ENCODE measurements at places on chromosomes 1 and 21.

GRCh38 chr1:118209648-118210047 is 24.6 kb upstream of the SPAG17 start:
- DNase-seq = no peak

DNA sequence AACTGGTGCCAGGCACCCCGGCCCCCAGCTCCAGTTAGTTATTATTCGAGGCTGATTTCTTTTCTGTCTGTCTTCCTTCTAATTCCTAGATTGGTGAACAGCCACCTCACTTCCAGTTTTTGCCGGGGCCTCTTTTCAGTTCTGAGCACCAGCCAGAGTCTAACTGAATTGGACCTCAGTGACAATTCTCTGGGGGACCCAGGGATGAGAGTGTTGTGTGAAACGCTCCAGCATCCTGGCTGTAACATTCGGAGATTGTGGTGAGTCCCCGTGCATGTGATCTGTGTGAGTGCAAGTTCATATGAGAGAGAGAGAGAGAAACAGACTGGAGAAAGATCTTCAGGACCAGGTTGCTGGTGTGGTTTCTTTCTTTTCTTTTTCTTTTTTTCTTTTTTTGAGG is 13.5 kb downstream of the NLRP3 start:
- no peak for DNase-seq

- no peak for DNase-seq
Observed at GRCh38 chr1:203519053-203519840, 25.3 kb downstream of the OPTC start.

DNA sequence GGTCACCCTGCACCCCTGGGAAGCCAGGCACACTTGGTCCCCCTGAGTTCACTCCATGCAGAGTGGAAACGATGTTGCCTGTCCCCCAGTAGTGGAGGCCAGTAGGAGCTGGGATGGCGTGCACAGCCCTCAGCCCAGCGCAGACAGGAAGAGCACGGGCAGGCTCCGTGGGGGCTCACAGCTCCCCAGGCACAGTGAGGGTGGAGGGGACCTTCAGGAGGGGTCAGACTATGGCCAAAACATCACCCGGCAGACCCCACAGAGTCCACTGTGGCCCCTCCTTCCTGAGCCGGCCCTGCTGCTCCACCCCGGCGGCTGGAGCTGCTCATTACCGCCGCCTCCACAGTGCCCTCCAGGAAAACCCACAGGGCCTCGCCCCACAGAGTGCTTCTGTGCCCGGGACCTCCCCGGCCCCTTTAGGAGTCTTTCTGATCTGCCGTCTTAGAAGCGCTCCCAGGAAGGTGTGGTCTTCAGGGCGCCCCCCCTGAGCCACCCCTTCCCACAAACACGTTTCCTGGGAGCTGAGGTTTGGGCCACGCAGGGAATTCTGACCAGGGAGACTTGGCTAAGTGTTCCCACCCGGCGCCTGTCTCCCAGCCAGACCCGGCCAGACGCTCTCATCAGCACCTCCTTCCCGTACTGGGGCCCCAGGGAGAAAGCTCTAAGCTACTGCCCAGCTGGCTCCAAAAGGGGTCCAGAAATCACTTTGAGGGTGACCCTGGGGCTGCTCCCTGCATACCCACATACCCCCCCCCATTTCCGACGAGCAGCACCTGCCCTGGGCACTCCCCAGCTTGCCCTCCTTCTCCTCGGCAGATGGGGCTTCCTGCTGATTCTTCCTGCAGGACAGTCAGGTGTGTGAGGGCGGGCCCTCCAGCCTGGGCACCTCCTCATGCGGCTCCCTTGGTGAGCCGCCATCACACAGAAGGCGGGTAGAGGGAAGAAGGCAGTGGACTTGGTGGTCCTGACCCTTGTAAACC is 38.8 kb downstream of the RIPK4 start:
- no peak for DNase-seq

DNA sequence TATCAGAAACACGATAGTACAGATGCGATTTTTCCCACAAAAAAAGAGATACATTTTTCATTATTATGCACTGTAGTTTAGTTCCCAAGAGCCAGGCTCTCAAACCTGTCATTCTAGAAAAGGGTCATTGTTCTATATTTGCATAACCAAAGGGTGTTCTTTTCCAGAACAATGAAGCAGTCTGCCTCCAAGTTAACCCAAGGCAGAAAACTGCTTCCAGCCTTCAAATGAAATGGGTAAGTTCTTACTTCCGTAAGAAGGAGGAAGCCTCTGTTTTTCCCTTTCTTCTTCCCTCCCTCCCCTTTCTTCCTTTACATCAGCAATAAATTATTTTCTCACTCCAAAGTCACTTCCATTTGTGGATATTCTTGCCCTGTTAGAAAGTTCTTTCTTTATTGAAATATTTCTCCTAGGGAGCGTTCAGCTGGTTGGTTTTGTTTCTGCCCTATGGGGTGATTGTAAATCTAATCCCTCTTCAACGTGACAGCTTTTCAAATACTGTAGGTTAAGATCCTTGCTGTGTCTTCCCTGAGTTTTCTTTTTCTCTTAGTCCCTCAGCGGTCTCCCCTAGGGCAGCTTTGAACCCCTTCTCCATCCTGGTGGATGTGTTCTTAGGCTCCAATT is 77.3 kb upstream of the PTGFRN start:
- no peak for DNase-seq

GRCh38 chr1:206461602-206462455 is 8.4 kb upstream of the IKBKE start:
- DNase-seq = peak; percentile 77

- DNase-seq = no peak
Observed at GRCh38 chr21:39020751-39021477, 162.3 kb downstream of the PSMG1 start.

DNA sequence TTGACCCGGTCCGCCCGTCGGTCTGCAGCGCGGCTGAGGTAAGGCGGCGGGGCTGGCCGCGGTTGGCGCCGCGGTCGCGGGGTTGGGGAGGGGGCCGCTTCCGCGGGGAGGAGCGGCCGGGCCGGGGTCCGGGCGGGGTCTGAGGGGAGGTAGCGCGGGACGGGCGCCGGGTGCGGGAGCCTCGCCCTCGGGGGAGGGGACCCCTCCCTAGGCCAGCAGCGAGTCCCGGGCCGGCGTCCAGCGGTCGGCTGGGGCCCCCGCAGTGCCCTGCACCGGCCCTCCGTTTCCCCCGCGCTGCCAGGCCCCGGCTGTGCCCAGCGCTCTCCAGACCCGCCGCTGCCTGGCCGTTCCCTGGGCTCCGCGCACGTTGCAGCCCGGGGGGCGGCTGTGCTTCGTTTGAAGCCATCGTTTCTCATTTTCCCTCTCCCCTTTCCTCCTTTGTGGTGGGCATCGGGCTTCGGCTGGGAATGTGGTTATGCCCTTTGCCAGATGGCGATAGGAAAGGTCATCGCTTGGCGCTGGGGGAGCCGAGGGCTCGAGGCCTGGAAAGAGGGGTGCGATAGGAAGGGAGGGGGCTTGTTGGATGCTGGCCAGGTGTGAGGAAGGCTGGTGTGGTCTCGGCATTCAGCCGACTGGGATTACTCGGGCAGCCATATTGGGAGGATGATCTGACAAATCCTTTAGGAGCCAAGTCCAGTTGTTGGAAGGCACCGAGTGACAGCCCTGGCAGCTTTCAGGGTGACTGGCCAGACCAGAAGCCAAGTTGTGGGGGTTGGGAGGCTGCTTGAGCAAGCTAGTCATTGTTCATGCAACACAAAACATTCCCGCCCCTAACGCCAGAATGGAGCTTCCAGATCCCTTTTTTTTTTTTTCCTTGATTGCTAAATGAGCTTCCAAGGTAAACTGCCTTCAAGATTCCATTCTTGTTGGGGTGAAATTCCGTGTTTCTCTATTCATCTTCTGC is 753 bp downstream of the KIF1B start:
- DNase-seq = peak; percentile 2

- peak; percentile 50 for DNase-seq
Observed at GRCh38 chr1:2468041-2468472, 8.0 kb upstream of the PLCH2 start.

DNA sequence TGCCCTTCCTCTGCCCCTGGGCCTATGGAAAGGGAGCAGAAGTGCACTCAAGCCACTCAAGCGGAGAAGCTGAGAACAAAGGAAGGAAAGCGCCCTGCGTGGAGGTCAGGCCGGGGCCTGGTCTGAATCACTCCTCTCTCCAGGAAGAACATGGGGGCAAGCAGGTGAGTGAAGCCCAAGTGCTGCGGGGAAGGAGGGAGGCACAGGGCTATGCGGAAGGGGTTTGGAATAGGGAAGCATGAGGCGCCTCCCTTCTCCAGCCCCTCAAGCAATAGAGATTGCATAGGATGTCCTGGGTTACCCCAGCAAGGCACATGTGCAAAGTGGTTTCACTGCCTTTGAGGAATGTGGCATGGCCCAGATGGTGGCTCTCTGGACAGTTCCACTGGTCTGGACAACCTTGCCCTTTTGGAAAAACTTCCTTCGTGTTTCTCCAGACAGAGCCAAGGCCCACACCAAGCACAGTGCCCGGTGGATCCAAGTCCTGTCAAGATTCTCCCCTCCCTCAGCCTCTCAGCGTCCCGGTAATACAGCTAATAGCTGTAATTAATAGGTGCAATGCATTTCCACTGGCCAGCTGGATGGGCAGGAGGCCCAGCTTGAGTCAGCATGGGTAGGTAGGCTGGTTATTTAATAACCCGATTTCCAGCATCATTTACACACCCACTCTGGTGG is 13.7 kb downstream of the BLACAT1 start:
- DNase-seq = no peak

- no peak for DNase-seq
Observed at GRCh38 chr1:90193116-90193515, 198.2 kb downstream of the ZNF326 start.

DNA sequence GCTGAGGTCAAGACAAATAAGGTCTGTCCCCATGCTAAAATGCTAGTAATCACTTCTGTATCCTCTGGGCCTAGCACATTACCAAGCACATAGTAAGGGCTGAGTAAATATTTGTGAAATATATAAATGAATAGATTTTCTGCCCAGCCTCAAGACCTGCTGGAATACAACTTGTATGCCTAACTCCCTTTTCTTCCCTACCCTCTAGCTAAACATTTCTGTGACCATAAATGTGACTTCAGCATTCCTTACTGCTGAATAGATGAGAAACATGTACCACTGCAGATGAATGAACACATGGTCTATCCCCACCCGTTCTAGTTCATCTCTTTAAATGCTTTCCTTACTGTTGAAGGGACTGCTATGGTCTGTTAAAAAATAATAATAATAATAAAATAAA is 209.0 kb upstream of the HOOK1 start:
- DNase-seq = no peak

DNA sequence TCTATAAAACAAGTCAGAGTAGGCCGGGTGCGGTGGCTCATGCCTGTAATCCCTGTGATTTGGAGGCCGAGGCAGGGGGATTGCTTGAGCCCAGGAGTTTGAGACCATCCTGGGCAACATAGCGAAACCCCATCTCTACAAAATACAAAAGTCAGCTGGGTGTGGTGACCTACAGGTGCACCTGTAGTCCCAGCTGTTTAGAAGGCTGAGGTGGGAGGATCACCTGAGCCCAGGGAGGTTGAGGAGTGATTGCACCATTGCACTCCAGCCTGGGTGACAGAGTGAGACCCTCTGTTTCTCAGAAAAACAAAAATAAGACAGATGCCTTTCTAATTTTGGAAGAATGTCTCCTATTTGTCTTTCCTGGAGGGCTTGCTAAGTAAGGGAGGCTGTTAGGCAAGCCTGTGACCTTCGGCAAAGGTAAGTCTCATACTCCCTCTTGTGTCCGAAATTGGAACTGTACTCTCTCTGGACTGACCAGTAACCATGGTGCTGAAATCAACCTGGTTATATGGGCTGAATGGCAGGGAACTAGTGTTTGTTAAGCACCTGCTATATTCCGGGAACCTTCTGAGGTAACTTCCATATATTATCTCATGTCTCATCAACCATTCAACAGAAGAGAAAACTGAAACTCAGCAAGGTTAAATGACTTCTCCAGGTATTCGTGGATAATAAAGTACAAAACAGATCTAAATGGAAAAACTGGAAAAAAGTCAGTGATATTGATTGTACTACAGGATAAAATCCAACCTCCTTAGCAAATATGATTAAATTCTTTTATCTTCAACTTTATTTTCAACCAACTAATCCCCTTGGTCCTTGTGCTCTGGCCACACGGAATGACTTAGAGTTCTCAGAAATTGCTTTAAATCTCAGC is 11.8 kb upstream of the RAB3B start:
- peak; percentile 7 for DNase-seq

GRCh38 chr1:236516929-236517704 is 6.7 kb upstream of the LGALS8 start:
- DNase-seq = no peak

- DNase-seq = no peak
Observed at GRCh38 chr1:221965252-221965651, 223.4 kb upstream of the DUSP10 start.

DNA sequence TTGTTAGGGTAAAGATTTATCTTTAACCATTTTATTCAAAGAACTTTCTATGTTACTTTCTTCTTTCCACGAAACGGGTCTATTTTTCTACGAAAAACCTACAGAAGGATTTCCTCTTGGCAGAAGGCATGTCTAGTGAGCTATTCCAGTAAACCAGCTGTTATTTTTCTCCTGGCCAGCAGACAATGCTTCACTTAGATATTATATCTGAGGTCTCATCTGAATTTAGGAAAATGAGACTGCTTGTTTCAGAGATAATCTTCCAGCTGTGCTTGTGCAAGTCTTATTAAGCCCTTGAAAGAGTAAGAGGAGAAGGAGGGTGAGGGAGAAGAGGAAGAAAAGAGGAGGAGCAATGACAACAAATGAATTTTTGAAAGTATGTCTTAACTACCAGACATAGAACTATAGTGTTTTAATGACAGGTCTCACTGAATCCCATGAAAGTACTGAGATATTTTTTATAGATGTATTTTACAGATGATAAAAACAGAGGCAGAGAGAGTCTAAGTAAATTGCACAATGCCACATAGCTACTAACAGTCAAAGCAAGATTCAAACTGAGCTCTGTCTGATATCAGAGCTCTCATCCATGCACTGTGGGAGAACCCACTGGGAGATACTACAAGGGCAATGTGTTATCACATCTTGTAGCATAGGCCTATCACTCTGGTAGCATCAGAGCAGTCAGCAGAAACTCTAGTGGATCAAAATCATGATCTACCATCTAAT is 54.6 kb upstream of the SAMSN1 start:
- DNase-seq = no peak

DNA sequence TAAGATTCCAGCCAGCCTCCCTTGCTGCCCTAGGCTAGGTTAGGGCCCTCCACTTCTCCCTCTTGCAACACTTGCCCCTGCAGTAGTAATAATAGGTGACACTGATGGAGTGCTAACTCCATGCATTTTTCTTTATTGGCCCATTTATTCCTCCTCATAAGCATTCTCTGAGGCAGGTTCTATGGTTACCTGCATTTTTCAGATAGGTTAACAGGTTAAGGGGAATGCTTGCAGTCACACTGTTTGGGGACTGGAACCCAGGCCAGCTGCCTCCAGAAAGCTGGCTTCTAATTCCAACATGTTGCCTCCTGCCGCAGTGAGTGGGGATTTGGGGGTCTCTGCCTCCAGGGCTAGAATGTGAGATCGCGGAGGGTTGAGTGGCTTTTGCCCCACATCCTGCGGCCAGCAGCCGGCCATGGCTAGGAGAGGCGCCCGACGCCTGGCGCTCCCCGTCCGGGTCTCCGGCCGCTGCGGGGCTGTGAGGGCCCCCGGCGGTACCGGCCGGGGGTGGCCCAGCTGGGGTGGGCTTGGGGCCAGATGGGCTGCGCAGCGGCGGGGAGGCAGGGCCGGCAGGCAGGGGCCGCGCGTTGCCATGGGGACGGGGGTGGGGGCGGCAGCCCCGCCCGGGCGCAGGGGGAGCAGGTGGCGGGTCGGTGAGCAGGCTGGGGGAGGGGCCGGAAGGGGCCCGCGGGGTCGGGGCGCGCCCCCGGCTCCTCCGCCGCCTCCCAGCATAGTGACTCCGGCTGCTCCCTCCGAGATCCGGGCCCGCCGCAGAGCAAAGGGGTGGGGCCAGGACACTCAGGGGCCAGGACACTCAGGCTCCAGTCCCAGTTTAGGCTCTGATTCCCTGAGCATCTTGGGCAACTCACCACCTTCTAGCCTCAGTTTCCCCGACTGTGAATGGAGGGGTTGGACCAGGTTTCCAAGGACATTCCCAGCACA is 68.4 kb upstream of the SSBP3 start:
- DNase-seq = no peak
